ENCODE measurements at places on chromosomes 11 and 22. TPM values are rescaled to one million over a fixed set of nuclear protein-coding genes. Genes with fewer than 3 reads are reported as not detected.

DNA sequence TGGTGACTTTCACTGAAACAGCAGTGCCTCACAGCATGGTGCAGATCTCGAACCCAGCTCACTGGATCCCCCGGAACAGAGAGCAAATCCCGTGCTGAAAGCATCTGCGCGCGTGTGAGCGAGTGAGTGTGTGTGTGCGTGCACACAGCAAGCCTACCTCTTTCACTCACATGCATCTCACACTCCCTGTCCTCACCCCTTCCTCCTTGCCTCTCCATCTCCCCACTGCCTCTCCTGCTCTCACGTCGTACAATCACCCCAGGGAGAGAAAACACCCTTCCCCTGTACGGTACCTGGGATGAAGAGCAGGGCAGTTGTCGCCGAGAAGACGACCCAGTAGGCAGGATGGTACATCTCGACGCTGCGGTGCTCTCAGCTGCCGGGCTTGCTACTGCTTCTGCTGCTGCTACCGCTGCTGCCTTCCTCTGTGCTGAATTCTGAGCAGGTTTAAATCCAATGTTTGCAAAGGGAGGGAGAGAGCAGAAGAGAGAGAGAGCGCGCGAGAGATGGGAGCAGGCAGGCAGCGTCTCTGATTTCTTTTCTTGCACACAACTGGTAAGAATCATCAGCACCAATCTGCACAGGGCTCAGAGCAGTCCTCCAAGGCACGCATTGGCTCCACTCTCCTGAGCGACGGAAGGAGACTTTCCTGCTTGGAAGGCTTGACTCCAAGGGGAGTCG, at the start of gene OPCML:
OPCML (minus strand) TSS at position 531 of the 681 bp plus-strand sequence.
- H3K4me1 ChIP-seq, result no peaks in the 10 kb centered on the region
- no peaks in the 10 kb centered on the region for H3K36me3 ChIP-seq
- H3K27ac ChIP-seq, result no peak within 1 kb of the TSS
- H3K27me3 ChIP-seq, result no peaks in the 10 kb centered on the region
- H3K4me3 ChIP-seq, result no peak within 1 kb of the TSS
- DNase-seq, result no peak

GRCh38 chr11:128196235-128196634, 391.1 kb downstream of the ETS1 start:
- no peak for DNase-seq
- H3K4me1 ChIP-seq, result no peaks in the 10 kb centered on the region
- H3K27me3 ChIP-seq, result no peaks in the 10 kb centered on the region
- no peak overlapping the region for H3K4me3 ChIP-seq

The UCP3 gene
- 1.3 TPM for total RNA-seq

- no peak overlapping the region for H3K4me3 ChIP-seq
- DNase-seq, result no peak
- no peaks in the 10 kb centered on the region for H3K27me3 ChIP-seq
- no peak overlapping the region for H3K27ac ChIP-seq
- H3K36me3 ChIP-seq, result no peaks in the 10 kb centered on the region
- peaks cover 26% of the 10 kb centered on the region for H3K4me1 ChIP-seq
Observed at GRCh38 chr11:13119361-13119760, 110.2 kb downstream of the RASSF10 start.

GRCh38 chr11:81036168-81036870, 1595.5 kb upstream of the TENM4 start:
- no peak for DNase-seq
- no peak overlapping the region for H3K27ac ChIP-seq
- no peak overlapping the region for H3K4me3 ChIP-seq
- no peaks in the 10 kb centered on the region for H3K36me3 ChIP-seq
- H3K4me1 ChIP-seq, result no peaks in the 10 kb centered on the region

The KIAA1671 gene
- 36.8 TPM for total RNA-seq

The OR51B5 gene
- total RNA-seq, result 140 TPM

GRCh38 chr22:26436903-26437515, 7.9 kb downstream of the ASPHD2 start:
- H3K4me1 ChIP-seq, result no peaks in the 10 kb centered on the region
- DNase-seq, result no peak
- no peaks in the 10 kb centered on the region for H3K27me3 ChIP-seq
- H3K27ac ChIP-seq, result no peak overlapping the region
- no peak overlapping the region for H3K4me3 ChIP-seq

The OR2AG2 gene
- 0.07 TPM for total RNA-seq

- H3K36me3 ChIP-seq, result peaks cover 3% of the 10 kb centered on the region
- no peak overlapping the region for H3K4me3 ChIP-seq
- no peaks in the 10 kb centered on the region for H3K4me1 ChIP-seq
- DNase-seq, result peak; percentile 41
- no peak overlapping the region for H3K27ac ChIP-seq
- H3K27me3 ChIP-seq, result no peaks in the 10 kb centered on the region
Observed at GRCh38 chr22:43945632-43946383, 9.4 kb upstream of the SAMM50 start.

GRCh38 chr22:22789233-22789921, 98.2 kb upstream of the IGLL5 start:
- no peak overlapping the region for H3K4me3 ChIP-seq
- DNase-seq, result no peak
- no peaks in the 10 kb centered on the region for H3K36me3 ChIP-seq
- no peaks in the 10 kb centered on the region for H3K4me1 ChIP-seq

DNA sequence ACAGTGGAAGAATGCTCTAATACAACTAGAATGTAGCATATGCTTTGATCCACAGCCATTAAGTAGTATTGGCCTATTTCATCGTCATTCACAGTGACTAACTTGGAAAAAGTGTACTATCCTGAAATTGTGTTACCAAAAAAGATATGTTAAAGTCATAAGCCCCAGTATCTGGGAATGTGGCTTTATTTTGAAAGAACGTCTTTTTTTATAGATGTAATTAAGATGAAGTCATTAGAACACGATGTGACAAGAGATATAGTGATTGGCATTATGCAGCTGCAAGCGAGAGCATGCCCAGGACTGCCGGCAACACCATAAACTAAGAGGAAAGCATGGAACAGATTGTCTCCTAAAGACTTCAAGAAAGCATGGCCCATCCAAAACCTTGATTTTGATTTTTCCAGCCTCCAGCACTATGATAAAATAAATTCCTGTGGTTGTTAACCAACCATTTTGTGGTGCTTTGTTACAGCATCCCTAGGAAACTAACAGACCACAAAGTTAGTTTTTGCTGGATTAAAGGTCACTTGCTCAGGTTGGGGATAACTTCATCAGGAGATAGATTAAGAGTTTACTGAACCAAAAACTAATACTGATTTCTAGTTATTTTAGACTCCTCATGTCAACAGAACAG, 870.6 kb upstream of the LRRC4C start:
- no peak overlapping the region for H3K27ac ChIP-seq
- no peak for DNase-seq
- H3K27me3 ChIP-seq, result no peaks in the 10 kb centered on the region
- H3K36me3 ChIP-seq, result no peaks in the 10 kb centered on the region
- H3K4me1 ChIP-seq, result no peaks in the 10 kb centered on the region

The CLDN5 gene
- total RNA-seq, result 0.32 TPM

- H3K4me1 ChIP-seq, result no peaks in the 10 kb centered on the region
- no peak overlapping the region for H3K27ac ChIP-seq
- no peaks in the 10 kb centered on the region for H3K27me3 ChIP-seq
- DNase-seq, result no peak
Observed at GRCh38 chr11:56152333-56152732, 7.8 kb downstream of the OR8K5 start.

DNA sequence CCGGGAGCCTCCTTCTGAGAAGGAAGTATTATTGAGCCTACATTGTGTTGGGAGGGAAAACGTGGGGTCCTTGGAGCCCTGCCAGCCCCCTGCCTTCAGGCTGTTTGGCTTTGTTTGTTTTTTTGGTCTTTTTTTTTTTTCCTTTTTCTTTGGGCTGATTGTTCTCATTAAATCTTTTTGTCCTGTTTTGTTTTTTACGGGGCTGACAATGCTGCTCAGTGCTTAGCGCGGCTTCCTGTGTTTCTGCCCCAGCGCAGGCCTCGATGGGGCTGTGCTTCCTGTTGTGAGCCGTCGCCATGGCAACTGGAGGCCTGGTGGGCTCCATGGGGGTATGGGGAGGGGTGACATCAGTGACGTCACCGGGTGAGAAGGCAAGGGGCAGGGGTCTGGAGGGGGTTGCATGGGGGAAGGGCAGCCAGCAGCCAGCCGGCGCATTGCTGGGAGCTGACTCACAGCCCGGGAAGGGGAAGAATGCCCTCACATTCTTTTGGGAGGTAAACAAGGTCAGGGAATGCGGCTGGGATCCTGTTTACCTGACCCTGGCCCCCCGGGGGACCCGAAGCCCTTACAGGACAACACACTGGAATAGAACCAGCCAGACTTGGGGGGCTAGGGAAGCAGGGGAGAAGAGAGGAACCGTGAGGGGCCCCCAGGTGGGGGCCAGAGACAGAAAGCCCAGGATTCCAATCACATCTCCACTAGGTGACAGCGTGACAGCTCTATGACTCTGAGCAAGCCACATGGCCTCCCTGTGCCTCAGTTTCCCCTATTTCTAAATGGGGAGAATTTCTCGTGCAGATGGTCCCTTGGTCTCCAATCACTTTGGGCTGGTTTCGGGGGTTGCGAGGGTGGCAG, 22.2 kb upstream of the CBX7 start:
- H3K4me3 ChIP-seq, result peak overlapping the region; percentile 43
- H3K36me3 ChIP-seq, result no peaks in the 10 kb centered on the region
- peaks cover 38% of the 10 kb centered on the region for H3K4me1 ChIP-seq
- H3K27ac ChIP-seq, result peak overlapping the region; percentile 57
- DNase-seq, result peak; percentile 23

GRCh38 chr11:62142043-62142375, 18.2 kb downstream of the INCENP start:
- H3K27me3 ChIP-seq, result no peaks in the 10 kb centered on the region
- DNase-seq, result no peak
- no peak overlapping the region for H3K27ac ChIP-seq

DNA sequence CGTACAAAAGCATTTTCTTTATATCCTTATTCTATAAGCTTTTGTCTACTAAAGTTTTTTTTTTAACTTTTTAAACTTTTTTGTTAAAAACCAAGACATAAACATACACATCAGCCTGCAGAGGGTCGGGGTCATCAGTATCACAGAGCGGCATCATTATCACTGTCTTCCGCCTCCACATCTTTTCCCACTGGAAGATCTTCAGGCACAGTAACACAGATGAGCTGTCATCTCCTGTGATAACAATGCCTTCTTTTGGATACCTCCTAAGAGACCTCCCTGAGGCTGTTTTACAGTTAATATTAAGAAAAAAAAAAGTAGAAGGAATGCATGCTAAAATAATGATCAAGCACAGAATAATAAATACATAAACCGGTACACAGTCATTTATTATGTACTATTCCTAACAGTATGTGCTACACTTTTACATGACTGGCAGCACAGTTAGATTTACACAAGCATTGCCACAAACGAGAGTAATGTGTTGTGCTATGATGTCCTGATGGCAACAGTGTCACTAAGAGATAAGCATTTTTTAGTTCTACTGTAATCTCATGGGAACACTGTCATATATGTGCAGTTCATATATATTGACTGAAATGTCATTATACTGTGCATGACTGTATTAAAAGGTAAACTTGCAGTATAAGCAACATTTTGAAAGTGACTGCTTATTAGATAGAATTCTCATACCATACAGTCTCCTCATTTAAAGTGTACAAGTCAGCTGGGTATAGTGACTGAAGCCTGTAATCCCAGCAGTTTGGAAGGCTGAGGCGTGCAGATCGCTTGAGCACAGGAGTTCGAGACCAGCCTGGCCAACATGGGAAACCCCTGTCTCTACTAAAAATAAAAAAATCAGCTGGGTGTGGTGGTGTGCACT, 58.6 kb downstream of the KDM2A start:
- no peaks in the 10 kb centered on the region for H3K27me3 ChIP-seq
- H3K36me3 ChIP-seq, result peaks cover 6% of the 10 kb centered on the region
- no peak overlapping the region for H3K27ac ChIP-seq
- no peak overlapping the region for H3K4me3 ChIP-seq
- 0 out of 2 replicates have a peak, but pooled peaks cover 3% of the 10 kb centered on the region for H3K4me1 ChIP-seq

The MIAT gene
- total RNA-seq, result 0.54 TPM

- H3K27me3 ChIP-seq, result no peaks in the 10 kb centered on the region
- H3K4me3 ChIP-seq, result peak overlapping the region; percentile 28
- no peak for DNase-seq
- H3K4me1 ChIP-seq, result no peaks in the 10 kb centered on the region
Observed at GRCh38 chr22:50169774-50170341, 673 bp upstream of the PANX2 start.

- H3K27me3 ChIP-seq, result no peaks in the 10 kb centered on the region
- peaks cover 49% of the 10 kb centered on the region for H3K4me1 ChIP-seq
- no peak for DNase-seq
Observed at GRCh38 chr11:110433393-110434333, 3.9 kb downstream of the FDX1 start.

GRCh38 chr22:24758164-24758799, 16.2 kb downstream of the PIWIL3 start:
- H3K36me3 ChIP-seq, result no peaks in the 10 kb centered on the region
- peak; percentile 39 for DNase-seq
- H3K27me3 ChIP-seq, result peaks cover 33% of the 10 kb centered on the region

- peak overlapping the region; percentile 69 for H3K27ac ChIP-seq
- peaks cover 17% of the 10 kb centered on the region for H3K4me1 ChIP-seq
- no peaks in the 10 kb centered on the region for H3K36me3 ChIP-seq
- peak overlapping the region; percentile 60 for H3K4me3 ChIP-seq
- DNase-seq, result peak; percentile 31
- H3K27me3 ChIP-seq, result no peaks in the 10 kb centered on the region
Observed at GRCh38 chr11:1382831-1383607, 6.7 kb upstream of the BRSK2 start.

The NPAS4 gene
- total RNA-seq, result not detected

DNA sequence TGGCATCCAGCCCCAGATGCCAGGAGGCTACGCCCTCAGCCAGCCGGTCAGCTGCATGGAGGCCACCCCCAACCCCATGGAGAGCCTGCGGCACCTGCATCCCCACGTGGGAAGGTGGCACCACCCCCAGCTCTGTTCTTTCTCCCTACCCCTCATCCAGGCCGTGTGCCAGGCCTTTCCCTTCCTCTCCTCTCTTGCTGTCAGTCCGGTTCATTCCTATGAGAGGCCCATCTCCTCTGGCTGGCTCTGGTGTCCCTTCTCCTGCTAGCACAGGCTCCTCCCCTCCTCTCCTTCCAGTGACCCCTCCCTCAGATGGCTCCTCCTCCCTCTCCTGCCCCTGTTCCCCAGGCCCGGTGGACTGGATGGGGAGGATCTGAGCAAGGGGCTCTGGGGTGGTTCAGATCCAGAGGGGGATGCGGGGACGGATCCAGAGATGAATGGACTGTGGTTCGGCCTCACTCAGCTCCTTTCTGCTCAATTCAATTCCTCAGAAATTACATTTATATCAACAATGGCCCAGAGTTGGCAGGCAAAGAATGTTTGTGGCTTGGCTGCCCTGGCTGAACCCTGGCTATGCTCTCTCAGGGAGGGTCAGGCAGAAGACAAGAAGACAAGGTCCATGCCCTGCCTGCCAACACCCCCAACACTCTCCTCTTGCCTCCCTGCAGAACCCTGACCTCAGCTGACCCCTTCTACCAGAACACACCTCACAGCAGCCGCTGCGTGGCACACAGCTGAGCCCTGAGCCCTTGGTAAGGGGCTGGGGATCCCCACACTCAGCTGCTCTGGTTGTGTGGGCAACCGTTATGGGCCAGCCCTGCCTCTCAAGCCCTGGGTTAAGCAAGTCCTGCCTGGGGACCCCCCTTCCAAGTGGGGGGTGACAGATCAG, 18.5 kb upstream of the LRRC10B start:
- DNase-seq, result no peak
- H3K27ac ChIP-seq, result no peak overlapping the region
- no peaks in the 10 kb centered on the region for H3K36me3 ChIP-seq

The PRR5L gene
- 0.47 TPM for total RNA-seq

GRCh38 chr11:103993507-103993906, 42.9 kb upstream of the DDI1 start:
- H3K27me3 ChIP-seq, result no peaks in the 10 kb centered on the region
- no peak for DNase-seq
- H3K36me3 ChIP-seq, result no peaks in the 10 kb centered on the region
- H3K4me3 ChIP-seq, result no peak overlapping the region
- no peak overlapping the region for H3K27ac ChIP-seq

Data from HCT116 (cell line).